ENCODE measurements at places on chromosomes 16 and 17.

- peaks cover 2% of the 10 kb centered on the region for H3K27me3 ChIP-seq
- peak overlapping the region; percentile 54 for H3K27ac ChIP-seq
- DNase-seq, result no peak
- H3K4me3 ChIP-seq, result peak overlapping the region; percentile 54
- H3K36me3 ChIP-seq, result no peaks in the 10 kb centered on the region
Measured at GRCh38 chr17:50634915-50635731, 442 bp downstream of the ABCC3 start.

- no peaks in the 10 kb centered on the region for H3K36me3 ChIP-seq
- no peaks in the 10 kb centered on the region for H3K27me3 ChIP-seq
- no peak overlapping the region for H3K4me3 ChIP-seq
- no peak for DNase-seq
- H3K4me1 ChIP-seq, result no peaks in the 10 kb centered on the region
Measured at GRCh38 chr17:14086189-14086588, 16.9 kb downstream of the COX10 start.

- no peaks in the 10 kb centered on the region for H3K4me1 ChIP-seq
- H3K4me3 ChIP-seq, result no peak overlapping the region
- H3K36me3 ChIP-seq, result no peaks in the 10 kb centered on the region
- H3K27ac ChIP-seq, result no peak overlapping the region
Measured at GRCh38 chr16:22152316-22152715, 10.0 kb upstream of the SDR42E2 start.

DNA sequence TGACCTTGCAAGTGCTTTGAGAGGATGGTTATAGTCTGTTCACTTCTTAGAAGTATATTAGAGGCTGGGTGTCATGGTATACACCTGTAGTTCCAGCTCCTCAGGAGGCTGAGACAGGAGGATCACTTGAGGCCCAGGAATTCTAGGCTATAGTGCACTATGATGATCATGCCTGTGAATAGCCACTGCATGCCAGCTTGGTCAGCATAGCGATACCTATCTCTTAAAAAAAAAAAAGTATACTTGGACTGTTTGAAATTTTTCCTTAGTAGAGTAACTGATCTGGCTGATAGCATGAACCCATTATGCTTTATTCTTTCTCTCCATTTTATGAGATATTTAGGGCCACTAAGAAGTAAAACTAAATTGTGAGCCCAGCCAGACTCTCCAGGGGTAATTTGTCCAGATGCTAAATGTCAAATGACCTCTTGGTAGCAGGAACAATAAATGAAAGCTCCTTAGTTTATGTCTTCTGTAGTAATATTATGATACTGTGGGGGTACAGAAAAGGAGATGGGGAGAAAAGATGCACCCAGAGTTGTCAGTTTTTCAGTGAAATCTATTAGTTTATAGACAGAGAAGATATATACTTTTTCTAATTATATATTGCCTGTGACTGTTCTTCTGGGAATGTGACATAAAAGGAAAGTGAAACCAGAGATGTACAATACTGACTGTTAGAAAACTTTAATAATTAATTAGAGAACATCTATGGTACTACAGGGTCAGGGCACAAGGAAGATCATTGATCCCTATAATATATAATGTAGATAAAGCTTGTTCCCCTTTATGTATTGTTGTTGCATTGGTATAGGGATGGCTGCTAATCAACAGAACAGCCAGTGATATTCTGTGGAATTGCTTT is 335.3 kb upstream of the TBX2 start:
- no peaks in the 10 kb centered on the region for H3K27me3 ChIP-seq
- no peak overlapping the region for H3K27ac ChIP-seq
- peaks cover 5% of the 10 kb centered on the region for H3K4me1 ChIP-seq
- H3K36me3 ChIP-seq, result no peaks in the 10 kb centered on the region
- no peak overlapping the region for H3K4me3 ChIP-seq

DNA sequence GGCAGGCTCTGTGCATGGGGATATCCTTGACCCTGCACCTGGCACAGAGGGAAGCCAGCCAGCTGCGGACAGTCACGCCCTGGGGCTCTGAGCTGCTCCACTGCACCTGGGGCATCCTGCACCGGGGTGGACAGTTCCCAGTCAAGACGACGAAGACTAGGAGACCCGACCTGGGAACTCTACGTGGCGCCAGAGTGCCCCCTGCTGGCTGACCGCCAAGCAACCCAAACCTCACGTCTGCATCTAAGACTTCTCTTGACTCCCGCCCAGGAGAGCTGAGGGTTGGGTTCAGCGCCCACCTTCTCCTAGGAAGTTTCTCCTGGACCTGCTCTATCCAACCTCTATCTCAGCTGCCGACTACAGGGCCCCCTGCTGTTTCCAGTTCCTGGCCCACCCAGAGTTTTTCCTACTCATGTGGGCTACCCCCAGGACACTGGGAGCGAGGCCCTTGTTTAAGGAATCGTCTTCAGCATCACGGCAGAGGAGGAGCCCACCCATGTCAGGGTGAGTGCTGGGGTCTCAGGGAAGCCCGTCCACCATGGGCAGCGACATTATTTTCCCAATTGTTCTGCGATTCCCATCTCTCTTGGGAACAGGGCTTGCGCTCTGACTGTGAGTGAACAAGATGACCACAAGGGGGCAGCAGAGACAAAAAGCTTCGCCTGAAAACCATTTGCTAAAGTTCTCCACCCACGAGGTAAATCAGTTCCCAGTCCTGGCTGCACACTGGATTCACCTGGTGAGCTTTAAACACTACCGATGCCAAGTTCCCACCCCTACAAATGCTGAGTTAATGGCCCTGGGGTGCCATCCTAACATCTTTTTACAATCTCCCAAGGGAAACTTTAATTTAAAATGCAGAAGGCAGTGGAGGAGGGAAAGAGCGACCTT is 29.3 kb downstream of the TLE7 start:
- no peak for DNase-seq
- peaks cover 36% of the 10 kb centered on the region for H3K27me3 ChIP-seq
- peaks cover 3% of the 10 kb centered on the region for H3K4me1 ChIP-seq
- no peak overlapping the region for H3K4me3 ChIP-seq
- no peak overlapping the region for H3K27ac ChIP-seq

DNA sequence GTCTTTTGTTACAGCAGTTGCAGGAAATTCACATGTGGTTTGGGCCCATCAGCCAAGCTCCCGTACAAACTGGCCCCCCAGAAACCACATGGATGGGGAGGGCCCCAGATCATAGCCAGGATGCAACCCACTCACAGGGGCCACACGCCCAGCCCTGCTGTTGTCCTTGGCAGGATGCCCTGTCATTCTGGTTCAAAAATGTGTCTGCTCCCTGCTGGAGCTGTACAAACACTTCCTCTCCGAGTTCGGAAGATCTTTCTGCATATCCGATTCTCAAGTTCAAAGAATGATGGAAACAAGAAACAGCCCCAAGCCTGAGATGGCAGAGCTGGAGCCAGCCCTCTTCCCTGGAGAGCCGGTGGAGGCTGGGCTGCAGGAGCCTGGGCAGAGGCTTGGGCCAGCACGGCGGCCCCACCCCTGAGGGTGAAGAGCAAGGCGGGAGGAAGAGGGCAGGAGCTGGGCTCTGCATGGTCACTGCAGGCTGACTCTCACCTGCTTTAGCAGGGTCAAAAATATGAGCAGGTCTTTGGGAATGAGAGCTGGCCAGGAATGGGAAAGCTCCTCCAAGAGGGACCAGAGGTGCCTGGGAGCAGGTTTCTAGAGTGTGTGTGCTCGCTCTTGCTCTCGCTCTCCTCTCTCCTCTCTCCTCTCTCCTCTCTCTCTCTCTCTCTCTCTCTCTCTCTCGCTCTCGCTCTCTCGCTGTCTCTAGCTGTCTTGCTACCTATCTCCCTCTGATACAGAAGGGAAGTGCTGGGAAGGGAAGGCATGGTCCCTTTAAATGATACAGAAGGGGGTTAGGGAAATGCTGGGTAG is 34.7 kb upstream of the ENPP7 start:
- H3K4me1 ChIP-seq, result peaks cover 34% of the 10 kb centered on the region
- no peak overlapping the region for H3K4me3 ChIP-seq
- H3K27me3 ChIP-seq, result peaks cover 72% of the 10 kb centered on the region
- H3K27ac ChIP-seq, result no peak overlapping the region
- no peaks in the 10 kb centered on the region for H3K36me3 ChIP-seq
- no peak for DNase-seq

GRCh38 chr16:83807327-83807709 is 460 bp upstream of the HSBP1 start:
- H3K36me3 ChIP-seq, result peaks cover 3% of the 10 kb centered on the region
- H3K27ac ChIP-seq, result peak overlapping the region; percentile 88
- H3K4me1 ChIP-seq, result peaks cover 49% of the 10 kb centered on the region
- peak overlapping the region; percentile 100 for H3K4me3 ChIP-seq
- DNase-seq, result no peak

DNA sequence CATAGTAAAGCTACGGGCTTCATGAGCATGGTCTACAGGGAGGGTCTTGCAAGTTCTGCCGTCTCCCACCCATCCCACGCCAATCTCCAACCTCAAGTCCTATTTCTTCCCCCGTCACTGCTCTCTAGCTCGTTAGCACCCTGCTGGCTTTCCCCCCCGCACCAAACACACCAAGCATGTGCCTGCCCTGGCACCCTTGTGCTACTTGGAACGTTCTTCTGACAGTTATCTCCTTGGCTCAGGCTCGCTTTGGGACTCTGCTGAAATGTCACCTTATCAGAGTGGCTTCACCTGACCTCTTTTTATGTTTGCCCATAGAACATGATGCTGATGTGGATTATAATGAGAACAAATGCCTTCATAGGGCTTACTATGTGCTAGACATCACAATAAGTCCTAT is 21.9 kb downstream of the GLYR1 start:
- H3K27ac ChIP-seq, result no peak overlapping the region
- no peak for DNase-seq
- H3K36me3 ChIP-seq, result peaks cover 76% of the 10 kb centered on the region
- no peak overlapping the region for H3K4me3 ChIP-seq

DNA sequence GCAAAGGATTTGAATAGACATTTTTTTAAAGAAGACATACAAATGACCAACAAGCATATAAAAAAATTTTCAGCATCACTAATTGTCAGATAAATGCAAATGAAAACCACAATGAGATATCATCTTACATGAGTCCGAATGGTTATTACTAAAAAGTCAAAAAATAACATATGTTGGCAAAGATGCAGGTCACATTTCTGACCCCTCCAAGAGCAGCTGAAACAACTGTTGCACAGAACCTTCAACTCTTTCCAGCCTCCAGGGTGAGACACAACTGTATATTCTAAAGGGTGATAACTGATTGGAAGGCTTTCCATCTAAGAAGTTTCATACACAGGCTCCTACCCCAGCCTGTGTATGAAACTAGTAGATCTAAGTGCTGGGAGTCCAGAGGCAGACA is 51.9 kb downstream of the SLFN5 start:
- H3K4me1 ChIP-seq, result no peaks in the 10 kb centered on the region
- no peaks in the 10 kb centered on the region for H3K27me3 ChIP-seq
- H3K4me3 ChIP-seq, result no peak overlapping the region

GRCh38 chr17:69336580-69336979 is 9.6 kb upstream of the ABCA5 start:
- no peaks in the 10 kb centered on the region for H3K4me1 ChIP-seq
- H3K4me3 ChIP-seq, result no peak overlapping the region
- no peak for DNase-seq

DNA sequence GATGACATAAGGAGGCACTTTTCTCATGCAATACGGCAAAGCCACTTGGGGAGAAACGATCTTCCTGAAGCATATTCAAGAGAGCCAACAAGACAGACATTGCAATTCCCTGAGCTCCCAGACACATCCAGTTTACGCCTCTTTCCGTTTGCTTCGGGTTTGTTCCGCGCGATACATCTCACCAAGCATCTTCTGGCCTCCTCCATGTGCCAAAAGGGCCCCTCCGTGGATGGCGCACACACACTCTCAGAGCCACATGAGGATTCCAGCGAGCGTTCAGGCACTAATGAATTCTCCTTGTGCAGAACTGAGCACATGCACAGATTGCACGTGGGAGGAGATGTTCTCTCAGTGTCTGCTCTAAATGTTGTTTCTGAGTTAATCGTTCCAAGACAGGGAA is 146.7 kb upstream of the SHISA6 start:
- H3K27ac ChIP-seq, result no peak overlapping the region
- H3K27me3 ChIP-seq, result no peaks in the 10 kb centered on the region
- no peaks in the 10 kb centered on the region for H3K36me3 ChIP-seq
- no peaks in the 10 kb centered on the region for H3K4me1 ChIP-seq
- no peak for DNase-seq
- no peak overlapping the region for H3K4me3 ChIP-seq

DNA sequence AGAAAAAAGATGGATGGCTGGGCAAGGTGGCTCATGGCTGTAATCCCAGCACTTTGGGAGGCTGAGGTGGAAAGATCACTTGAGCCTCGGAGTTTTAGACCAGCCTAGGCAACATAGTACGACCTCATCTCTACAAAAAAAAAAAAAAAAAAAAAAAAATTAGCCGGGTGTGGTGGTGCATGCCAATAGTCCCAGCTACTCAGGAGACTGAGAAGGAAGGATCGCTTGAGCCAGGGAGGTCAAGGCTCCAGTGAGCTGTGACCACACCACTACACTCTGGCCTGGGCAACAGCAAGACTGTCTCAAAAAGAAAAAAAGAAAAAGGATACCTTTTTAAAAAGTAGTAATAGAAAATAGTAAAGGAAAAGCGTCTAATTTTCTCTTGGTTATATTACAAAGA is 20.7 kb downstream of the ZNF652 start:
- no peaks in the 10 kb centered on the region for H3K27me3 ChIP-seq
- no peaks in the 10 kb centered on the region for H3K36me3 ChIP-seq
- DNase-seq, result no peak

All from tibial artery (tissue), 4 donors.